ENCODE measurements at places on chromosomes 11 and 22.

DNA sequence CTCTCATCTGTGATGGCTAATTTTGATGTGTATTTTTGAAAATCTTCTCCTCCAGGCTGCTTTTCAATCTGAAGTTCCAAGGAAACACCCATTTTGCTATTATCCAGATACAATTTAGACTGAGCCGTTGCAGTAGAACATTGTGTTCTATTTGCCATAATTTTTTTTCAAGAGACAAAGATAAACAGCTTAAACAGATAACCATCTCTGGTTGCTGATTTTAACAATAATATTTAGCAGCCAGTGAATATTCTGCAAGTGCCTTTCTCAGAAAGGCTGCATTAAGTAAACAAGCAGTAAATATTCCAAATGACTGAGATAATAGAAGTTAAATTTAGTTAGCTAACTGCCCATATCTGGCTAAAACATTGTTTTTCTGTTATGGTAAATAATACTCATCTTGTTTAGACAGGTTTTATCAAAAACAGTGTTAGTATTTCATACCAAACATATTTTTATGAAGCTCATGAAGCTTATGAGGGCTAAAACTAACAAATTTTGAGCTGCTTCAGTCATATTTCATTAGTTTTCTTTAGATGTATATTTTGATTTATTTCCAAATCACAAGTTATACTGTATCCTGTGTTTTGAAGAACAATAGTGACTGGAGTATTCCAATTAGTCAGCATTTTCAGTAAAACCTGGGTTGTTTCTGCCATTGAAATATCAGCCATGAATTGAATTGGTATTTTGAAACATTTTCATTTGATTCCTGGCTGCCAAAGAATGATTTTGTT, 206.7 kb downstream of the SBF2 start:
- no peak for DNase-seq

- DNase-seq: no peak
These were observed 2.9 kb downstream of the SLC16A8 start for GRCh38 chr22:38080850-38081635.

GRCh38 chr11:61694602-61694939, 14.4 kb downstream of the DAGLA start:
- no peak for DNase-seq

GRCh38 chr11:94657629-94658028, 90.5 kb downstream of the PIWIL4 start:
- DNase-seq: no peak

DNA sequence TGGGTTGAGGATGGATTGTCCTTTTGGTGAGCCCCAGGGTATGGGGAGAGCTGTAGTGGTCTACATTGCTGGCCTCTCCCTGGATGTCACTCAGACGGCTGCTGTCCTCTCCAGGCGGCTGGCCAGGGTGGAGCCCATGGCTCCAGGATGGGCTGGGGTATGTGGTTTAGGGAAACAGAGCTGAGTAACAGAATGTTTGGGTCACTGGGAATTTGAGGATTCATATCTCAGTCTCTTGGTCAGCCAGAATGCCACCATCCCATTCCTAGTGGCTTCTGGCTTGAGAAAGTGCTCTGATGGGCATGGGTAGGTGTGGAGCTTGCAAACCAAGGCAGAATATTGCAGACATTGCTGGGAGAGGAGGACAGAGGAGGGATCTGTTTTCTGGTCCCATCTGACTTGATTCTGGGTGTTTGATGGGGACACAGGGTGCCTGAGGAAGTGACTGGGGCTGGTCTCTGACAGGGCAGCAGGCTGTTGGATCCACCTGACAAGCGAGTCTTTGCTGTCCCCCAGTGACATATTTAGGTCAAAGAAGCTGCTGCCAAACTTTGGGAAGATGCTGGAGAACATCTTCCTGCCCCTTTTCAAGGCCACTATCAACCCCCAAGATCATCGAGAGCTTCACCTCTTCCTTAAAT, 41.4 kb downstream of the AMPD3 start:
- DNase-seq: no peak

DNA sequence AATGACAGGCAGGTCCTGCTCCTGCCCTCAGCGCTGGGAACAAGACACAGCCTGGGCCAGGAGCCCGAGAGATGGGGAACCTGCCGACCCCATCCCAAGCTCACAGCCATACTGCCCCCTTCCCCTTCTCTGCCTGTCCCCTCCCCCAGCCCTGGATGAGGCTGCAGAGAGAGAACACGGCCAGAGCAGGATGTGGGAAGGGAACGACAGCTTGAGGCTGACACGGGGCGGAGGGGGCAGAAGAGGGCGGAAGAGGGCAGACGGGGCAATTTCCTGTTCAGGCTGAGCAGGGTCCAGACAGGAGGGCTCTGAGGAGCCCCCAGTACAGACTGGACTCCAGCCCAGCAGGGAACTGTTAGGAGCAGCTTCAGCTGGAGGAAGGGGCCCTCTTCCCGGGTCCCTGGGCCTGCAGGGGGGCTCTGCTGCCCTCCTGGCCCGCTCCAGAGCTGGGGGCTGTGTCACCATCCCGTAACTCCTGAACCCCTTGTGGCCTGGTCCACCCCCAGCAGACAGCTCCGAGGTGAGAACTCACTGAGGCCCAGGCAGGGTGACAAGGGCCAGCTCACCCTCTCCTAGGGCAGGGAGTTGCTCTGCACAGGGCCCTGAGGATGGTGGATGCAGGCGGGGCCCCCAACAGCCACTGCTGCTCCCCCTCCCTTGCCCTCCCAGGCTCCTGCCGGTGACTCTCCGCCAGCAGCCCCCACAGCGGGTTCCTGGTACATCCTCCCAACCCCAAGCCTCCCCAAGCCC, 5.7 kb downstream of the CTSD start:
- DNase-seq: no peak

DNA sequence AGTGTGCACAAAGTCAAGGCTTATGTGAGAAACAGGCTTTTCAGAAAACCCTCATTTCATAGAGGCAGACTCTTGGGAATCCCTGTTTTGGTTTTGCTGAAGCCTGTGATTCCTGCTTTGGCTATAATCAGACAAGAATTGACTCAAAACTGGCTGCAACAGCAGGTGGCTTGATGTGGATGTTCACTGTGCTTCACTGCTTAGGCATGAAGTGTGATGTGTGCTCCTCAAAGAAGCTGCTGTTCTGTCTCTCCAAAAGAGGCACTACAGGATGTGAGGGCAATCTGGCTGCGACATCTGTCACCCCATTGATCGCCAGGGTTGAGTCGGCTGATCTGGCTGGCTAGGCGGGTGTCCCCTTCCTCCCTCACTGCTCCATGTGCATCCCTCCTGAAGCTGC, 103.5 kb downstream of the C11orf58 start:
- DNase-seq: no peak

DNA sequence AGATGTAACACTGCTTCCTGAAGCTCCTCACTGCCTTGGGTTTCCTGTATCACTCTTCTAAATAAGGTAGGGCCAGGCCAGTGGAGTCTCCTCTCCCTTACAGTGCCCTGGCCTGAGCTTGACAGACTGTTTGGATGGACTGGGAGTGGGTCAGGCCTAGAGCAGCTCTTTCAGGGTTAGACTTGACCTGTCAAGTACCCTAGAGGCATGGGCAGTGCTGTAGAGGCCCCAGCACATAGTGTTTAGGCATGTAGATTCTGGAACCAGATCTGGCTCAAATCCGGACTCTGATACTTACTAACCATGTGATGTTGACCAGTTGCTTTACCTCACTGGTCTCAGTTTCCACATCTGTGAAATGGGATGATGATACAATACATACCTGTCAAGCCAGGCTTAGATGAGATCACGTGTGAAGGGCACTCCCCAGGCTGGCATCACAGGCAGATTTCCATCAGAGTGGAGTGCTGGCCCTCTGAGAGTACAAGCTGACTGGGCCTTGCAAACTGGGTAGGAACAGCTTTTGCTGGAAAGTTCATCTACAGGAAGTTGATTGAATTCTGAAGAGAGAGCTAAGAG, 1.4 kb upstream of the MICAL2 start:
- DNase-seq: no peak

- DNase-seq: no peak
These were observed 31.8 kb downstream of the MICAL2 start for GRCh38 chr11:12142176-12142575.

DNA sequence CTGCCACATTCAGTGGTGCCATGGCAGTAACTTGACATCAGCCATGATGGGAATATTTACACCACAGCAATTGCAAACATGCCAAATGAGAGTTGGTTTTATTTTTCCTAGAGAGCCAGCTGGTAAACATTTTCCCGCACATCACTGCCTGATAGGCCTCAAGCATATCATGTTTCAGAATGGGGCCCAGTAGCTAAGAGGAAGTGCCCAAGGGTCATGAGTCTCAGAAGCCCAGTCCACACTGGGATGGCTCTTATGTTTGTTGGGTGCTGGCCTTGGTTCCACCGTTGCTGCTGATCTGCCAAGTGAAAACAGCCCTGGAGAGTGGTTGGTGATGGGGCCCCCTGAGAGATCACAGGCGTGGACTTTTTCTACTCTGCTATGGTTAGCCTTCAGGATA, 64.3 kb upstream of the NAV2 start:
- no peak for DNase-seq

- no peak for DNase-seq
These were observed 50.8 kb upstream of the ELF5 start for GRCh38 chr11:34564406-34564805.

GRCh38 chr11:119091178-119091577, 6.5 kb downstream of the HMBS start:
- no peak for DNase-seq

DNA sequence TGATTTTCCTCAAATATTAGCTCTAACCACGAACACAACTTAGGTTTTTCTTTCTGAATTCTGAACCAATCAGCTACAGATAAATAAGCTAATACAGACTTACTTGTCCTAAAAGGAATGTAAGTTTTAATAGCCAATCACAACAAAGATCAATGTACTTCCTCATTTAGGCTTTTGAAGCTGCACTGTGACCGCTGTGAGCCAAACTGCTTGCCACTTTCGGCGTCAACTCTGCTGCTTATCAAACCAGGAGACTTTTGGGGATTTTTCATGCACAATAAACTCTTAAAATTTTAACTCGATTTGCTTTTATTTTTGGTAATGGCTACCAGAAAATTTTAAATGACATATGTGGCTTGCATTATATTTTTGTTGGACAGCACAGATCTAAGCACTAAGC, 92.5 kb downstream of the TMPRSS5 start:
- no peak for DNase-seq

GRCh38 chr11:104422324-104422944, 258.5 kb upstream of the PDGFD start:
- no peak for DNase-seq

- DNase-seq: no peak
These were observed 42.6 kb downstream of the ACER3 start for GRCh38 chr11:76903325-76903724.

- no peak for DNase-seq
These were observed 85.5 kb downstream of the ENTHD1 start for GRCh38 chr22:39808081-39808480.

GRCh38 chr11:6618117-6619003, 862 bp downstream of the TPP1 start:
- no peak for DNase-seq

DNA sequence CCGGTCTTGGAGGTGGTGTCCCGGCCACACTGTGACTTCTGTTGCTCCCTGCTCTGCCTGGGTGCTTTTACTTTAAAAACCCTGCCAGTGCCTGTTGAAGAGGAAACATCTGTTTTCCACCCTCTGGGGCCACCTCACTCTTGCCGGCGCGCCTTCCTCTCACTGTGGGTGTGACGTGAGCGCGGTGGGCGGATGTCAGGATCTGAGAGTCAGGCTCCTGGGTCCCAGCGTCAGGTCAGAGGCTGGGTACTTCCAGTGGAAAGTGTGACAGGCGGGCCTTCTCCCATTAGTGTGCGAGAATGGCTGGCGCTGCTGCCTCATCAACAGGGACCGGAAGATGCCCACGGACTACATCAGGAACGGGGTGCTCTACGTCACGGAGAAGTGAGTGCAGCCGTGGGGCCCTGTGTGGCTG, 54.2 kb downstream of the GRAMD4 start:
- DNase-seq: no peak

DNA sequence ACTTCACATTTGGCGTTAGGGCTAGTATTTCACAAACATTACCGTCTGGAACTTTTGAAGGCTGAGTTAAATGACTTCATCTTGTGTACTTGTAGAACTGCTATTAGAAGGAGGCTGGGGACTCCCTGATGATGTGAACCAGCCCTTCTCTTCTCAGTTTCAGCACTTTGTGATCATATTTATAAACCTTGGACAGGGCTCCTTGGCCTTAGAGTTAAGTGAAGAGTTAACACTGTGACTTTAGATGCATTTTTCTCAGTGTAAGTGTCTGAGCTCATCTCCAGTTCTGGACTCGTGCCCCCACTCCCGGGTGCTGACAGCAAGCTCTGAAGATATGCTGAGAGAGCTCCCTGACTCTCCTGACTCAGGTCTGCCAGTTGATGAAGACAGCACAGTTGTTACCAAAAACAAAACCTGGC, 8.4 kb downstream of the MIAT start:
- DNase-seq: no peak

- DNase-seq: no peak
These were observed 311.0 kb downstream of the BUD13 start for GRCh38 chr11:116461789-116462188.

- DNase-seq: no peak
These were observed 238.1 kb upstream of the BLID start for GRCh38 chr11:122354025-122354697.

GRCh38 chr22:23446796-23447350, 133.2 kb downstream of the IGLL1 start:
- DNase-seq: no peak
